Adrenal gland (tissue), 19 donors: ENCODE measurements at places on chromosomes 2 and 18.
A peak's percentile ranks its signal among the peaks of the same experiment; 100 is the strongest.

GRCh38 chr18:55418439-55418838, 169.6 kb downstream of the TCF4 start:
- no peaks in the 10 kb centered on the region for H3K36me3 ChIP-seq
- H3K27ac ChIP-seq, result no peak overlapping the region
- peaks cover 14% of the 10 kb centered on the region for H3K4me1 ChIP-seq
- no peak for DNase-seq

DNA sequence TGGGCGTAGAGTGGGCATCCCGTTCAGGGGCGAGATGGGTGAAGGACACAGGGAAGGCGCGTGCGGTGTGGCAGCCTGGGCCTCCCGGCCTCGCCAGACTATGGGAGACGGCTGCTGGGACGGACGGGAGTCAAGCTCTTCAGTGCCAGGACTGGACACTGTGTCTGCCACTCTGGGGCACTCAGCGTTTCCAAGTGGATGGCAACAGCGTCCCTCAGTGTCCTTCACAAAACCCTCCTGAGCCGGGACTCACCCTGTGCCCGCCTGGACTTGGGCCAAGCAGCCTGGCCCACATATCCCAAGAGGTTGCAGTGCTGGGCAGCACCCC, 16.3 kb upstream of the BOK start:
- H3K4me1 ChIP-seq, result peaks cover 16% of the 10 kb centered on the region
- H3K36me3 ChIP-seq, result no peaks in the 10 kb centered on the region
- no peaks in the 10 kb centered on the region for H3K27me3 ChIP-seq
- H3K27ac ChIP-seq, result no peak overlapping the region
- DNase-seq, result no peak
- no peak overlapping the region for H3K4me3 ChIP-seq

- no peak overlapping the region for H3K27ac ChIP-seq
- DNase-seq, result no peak
- no peak overlapping the region for H3K4me3 ChIP-seq
- H3K4me1 ChIP-seq, result no peaks in the 10 kb centered on the region
- H3K36me3 ChIP-seq, result no peaks in the 10 kb centered on the region
Observed at GRCh38 chr18:74790451-74790850, 192.8 kb downstream of the ZNF407 start.

- no peaks in the 10 kb centered on the region for H3K4me1 ChIP-seq
- DNase-seq, result no peak
- H3K36me3 ChIP-seq, result no peaks in the 10 kb centered on the region
- no peak overlapping the region for H3K27ac ChIP-seq
- no peak overlapping the region for H3K4me3 ChIP-seq
- peaks cover 8% of the 10 kb centered on the region for H3K27me3 ChIP-seq
Observed at GRCh38 chr2:183248866-183249567, 124.8 kb downstream of the NUP35 start.

DNA sequence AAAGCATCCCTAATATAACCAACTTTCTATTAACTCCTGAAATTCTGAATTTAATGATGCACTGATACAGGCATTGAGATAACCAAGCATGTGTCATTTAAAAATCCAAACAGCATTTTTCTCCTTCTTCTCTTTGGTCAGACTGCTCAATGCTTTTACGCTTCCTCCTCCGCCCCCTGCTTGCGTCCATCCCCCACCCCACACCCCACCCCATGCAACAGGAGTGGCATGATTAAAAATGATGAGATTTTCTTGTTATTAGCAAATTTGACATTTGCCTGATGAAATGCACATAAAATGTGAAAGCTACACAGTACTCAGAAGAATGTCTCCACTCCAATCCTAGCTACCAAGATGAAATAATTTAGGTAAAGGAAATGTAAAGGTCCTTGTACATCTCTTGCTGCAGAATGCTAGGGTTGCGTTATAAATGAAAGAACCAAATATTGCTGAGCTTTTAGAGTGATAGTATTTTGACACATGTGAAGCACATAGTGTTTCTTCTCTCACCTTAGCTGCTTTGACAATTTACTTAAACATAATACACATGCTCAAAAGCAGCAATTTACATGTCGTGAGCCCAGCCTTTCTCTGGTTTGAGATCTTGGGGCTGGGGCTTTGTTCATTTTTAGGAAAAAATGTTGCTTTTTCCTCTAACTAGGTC, 263.8 kb downstream of the MEIS1 start:
- H3K36me3 ChIP-seq, result no peaks in the 10 kb centered on the region
- no peak overlapping the region for H3K4me3 ChIP-seq
- DNase-seq, result no peak
- no peaks in the 10 kb centered on the region for H3K27me3 ChIP-seq
- peak overlapping the region; percentile 48 for H3K27ac ChIP-seq

- no peaks in the 10 kb centered on the region for H3K36me3 ChIP-seq
- H3K4me1 ChIP-seq, result no peaks in the 10 kb centered on the region
- no peak for DNase-seq
Observed at GRCh38 chr2:143345887-143346787, 216.9 kb downstream of the ARHGAP15 start.

DNA sequence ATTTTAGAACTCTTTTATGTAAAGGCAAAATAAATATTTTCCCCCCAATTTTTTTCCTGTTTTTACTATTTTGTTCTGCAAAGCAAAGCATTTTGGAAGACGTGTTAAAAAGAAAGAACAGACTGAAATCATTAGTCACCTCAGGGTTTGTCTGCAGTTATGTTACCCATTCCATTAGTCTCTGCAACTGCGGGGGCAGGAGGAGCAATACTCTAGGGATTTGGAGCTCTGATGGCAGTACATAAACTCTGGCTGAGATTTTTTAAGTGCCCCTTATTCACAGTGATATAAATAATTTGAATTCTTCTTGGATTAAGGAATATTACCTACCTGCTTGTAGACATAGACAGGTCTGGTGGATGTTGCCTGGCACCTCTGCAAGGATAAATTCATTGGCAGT, 88.0 kb upstream of the CELF4 start:
- no peak overlapping the region for H3K27ac ChIP-seq
- no peak for DNase-seq

DNA sequence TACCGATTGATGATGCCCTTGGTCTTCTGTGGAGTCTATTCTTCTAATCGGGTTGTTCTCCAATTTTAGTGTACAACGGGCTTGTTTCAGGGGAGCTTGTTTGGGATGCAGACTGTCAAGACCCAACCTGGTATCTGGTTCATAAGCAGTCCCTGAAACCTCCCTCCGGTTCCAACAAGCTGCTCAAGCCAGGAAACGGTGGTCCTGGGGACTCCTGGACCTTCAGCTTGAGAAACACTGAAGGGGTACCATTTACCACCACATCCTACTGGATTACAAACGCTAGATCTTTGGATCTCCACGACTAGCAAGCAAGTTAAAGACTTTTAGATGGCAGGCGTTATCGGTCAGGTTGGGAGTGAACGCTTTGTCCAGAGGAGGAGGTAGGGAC, 2.0 kb downstream of the BCL2 start:
- H3K4me1 ChIP-seq, result no peaks in the 10 kb centered on the region
- peaks cover 5% of the 10 kb centered on the region for H3K27me3 ChIP-seq
- H3K4me3 ChIP-seq, result no peak overlapping the region
- H3K36me3 ChIP-seq, result no peaks in the 10 kb centered on the region

- peaks cover 17% of the 10 kb centered on the region for H3K4me1 ChIP-seq
- H3K27me3 ChIP-seq, result no peaks in the 10 kb centered on the region
- H3K4me3 ChIP-seq, result no peak overlapping the region
- DNase-seq, result peak; percentile 42
- no peak overlapping the region for H3K27ac ChIP-seq
Observed at GRCh38 chr2:128439791-128440665, 121.4 kb upstream of the HS6ST1 start.

DNA sequence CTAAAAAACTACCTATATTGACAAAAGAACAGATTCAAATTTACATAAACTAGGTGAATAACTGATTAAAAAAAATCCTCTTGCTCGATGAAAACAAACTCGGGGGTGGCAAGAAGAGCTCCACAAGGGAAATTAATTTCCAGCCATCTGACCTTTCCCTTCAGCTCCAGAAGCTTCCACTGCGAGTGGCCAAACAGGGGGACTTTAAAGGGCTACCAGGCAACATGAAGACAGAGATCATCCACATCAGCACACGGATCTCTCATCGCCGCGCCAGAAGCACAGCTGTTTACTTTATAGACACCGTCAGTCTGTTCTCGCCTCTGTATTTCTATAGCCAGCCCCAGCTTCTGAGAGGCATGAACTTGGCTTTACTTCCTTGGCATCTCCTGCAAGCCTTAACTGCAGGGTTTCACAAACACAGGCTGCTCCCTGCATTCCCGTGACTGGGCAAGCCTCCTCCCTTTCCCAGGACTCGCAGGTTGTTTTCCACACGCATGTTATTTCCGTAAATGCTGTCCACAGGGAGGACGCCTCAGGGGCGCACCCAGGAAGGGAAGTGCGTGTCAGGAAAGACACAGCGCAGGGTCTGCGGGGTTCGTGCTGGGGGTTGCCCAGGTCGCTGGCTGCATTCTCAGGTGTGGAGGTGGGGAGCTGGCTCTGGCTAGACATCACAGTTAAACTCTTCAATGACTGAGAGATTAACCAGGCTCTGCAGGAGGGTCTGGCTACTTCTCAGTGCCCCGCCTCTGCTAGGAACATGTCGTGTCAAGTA, 85.0 kb downstream of the USP40 start:
- no peaks in the 10 kb centered on the region for H3K27me3 ChIP-seq
- no peak overlapping the region for H3K27ac ChIP-seq
- peaks cover 8% of the 10 kb centered on the region for H3K4me1 ChIP-seq
- DNase-seq, result no peak
- H3K4me3 ChIP-seq, result no peak overlapping the region
- H3K36me3 ChIP-seq, result peaks cover 77% of the 10 kb centered on the region

GRCh38 chr2:217048730-217049129, 188.9 kb upstream of the TNP1 start:
- H3K4me1 ChIP-seq, result no peaks in the 10 kb centered on the region
- no peaks in the 10 kb centered on the region for H3K36me3 ChIP-seq
- H3K4me3 ChIP-seq, result no peak overlapping the region

GRCh38 chr2:21656330-21657075, 532.7 kb downstream of the TDRD15 start:
- no peaks in the 10 kb centered on the region for H3K4me1 ChIP-seq
- no peak overlapping the region for H3K4me3 ChIP-seq
- no peaks in the 10 kb centered on the region for H3K36me3 ChIP-seq
- no peak for DNase-seq

DNA sequence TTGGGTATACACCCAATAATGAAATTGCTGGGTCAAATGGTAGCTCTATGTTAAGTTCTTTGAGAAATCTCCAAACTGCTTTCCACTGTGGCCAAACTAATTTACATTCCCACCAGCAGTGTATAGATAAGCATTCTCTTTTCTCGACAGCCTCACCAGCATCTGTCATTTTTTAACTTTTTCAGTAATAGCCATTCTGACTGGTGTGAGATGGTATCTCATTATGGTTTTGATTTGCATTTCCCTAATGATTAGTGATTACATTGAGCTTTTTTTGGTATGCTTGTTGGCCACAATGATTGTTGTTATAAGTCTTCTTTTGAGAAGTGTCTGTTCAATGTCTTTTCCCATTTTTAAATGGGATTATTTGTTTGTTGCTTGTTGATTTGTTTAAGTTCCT, 50.4 kb upstream of the EPAS1 start:
- no peak overlapping the region for H3K4me3 ChIP-seq
- no peaks in the 10 kb centered on the region for H3K4me1 ChIP-seq
- no peaks in the 10 kb centered on the region for H3K36me3 ChIP-seq
- no peak for DNase-seq
- no peak overlapping the region for H3K27ac ChIP-seq

- no peaks in the 10 kb centered on the region for H3K36me3 ChIP-seq
- no peak overlapping the region for H3K27ac ChIP-seq
- no peaks in the 10 kb centered on the region for H3K27me3 ChIP-seq
- H3K4me1 ChIP-seq, result no peaks in the 10 kb centered on the region
- no peak for DNase-seq
- H3K4me3 ChIP-seq, result no peak overlapping the region
Observed at GRCh38 chr2:191748059-191748461, 70.1 kb downstream of the NABP1 start.

- H3K27me3 ChIP-seq, result no peaks in the 10 kb centered on the region
- H3K36me3 ChIP-seq, result no peaks in the 10 kb centered on the region
- H3K4me1 ChIP-seq, result peaks cover 22% of the 10 kb centered on the region
Observed at GRCh38 chr18:11906176-11906575, 1.9 kb downstream of the MPPE1 start.

DNA sequence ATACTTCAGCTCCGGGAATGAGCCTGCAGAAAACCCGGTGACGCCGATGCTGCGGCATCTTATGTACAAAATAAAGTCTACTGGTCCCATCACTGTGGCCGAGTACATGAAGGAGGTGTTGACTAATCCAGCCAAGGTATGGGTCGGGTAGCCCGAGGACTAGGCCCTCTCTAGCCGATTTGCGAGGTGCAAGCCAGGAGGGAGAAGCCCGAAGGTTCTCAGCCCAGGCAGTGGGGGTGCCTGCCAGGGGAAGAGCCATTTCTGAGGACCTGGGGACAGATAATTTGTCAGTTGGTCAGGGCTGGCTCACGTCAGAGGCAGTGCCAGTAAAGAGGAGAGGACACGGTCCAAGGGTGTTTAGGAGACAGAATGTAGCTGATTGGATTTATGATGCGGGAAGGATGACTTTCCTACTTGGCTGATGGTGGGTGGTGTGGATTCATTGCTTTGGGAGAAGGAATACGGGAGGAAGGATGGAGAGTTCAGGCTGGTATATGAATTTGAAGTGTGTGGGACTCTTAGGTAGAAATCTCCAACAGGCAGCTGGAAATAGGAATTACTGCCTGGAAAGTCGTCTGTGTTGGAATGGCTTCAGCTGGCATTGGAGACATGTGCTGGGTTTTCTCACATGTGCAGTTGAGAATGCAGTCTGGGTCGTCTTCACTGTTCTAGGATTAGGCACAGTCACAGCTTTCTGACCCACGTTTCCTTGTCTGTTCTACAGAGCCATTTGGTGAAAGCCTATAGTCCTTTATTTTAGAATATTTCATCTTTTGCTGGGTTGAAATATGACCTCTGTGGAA, 874 bp downstream of the NDUFAF7 start:
- H3K27me3 ChIP-seq, result no peaks in the 10 kb centered on the region
- H3K4me3 ChIP-seq, result peak overlapping the region; percentile 93
- peak overlapping the region; percentile 94 for H3K27ac ChIP-seq
- H3K4me1 ChIP-seq, result peaks cover 16% of the 10 kb centered on the region
- H3K36me3 ChIP-seq, result no peaks in the 10 kb centered on the region

DNA sequence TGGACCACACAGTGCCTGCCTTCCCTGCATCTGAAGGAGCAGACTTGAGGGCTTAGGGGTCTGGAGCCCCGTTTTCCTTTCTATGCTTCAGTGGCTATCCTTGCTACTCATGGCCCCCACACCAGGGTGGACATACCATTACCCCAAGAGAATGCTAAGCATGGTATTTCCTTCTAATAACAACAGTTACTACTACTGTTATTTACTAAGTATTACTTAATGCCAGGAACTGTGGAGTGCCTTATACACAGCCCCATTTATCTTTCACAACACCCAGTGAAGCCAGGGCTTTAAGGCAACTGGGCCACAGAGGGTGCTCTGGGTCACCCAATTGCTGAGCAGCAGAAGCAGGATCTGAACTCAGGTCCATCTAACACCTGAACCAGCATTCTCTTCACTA, 5.8 kb upstream of the PAX8 start:
- H3K36me3 ChIP-seq, result no peaks in the 10 kb centered on the region
- peak overlapping the region; percentile 84 for H3K27ac ChIP-seq
- no peaks in the 10 kb centered on the region for H3K27me3 ChIP-seq
- H3K4me3 ChIP-seq, result no peak overlapping the region
